ENCODE measurements at places on chromosomes 16 and 17.

GRCh38 chr17:15947976-15948752, 3.2 kb downstream of the ADORA2B start:
- DNase-seq = no peak

- no peak for DNase-seq
Measured at GRCh38 chr16:2675714-2676113, 6.6 kb upstream of the KCTD5 start.

GRCh38 chr17:51365090-51365489, 104.7 kb downstream of the UTP18 start:
- DNase-seq = no peak

DNA sequence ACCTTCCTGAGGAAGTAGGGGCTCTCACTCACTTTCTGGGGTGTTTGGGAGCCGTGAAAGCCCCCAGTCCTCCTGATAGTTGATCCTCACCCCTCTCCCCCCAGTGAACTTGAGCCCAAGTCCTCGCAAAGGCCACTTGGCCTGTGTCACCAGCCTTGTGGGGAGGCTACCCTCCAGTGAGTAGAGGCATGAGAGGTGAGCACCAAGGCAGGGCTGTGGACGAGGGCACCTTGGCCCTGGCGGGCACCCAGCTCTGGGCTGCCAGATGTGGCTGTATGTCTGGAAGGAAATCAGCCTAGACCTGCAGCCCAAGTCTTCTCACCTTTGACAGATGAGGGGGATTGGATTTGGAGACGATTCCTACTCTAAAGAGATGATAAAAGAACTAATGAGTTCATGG, 3.1 kb downstream of the TTYH2 start:
- no peak for DNase-seq

- DNase-seq = no peak
Measured at GRCh38 chr16:79677799-79678530, 77.4 kb upstream of the MAF start.

DNA sequence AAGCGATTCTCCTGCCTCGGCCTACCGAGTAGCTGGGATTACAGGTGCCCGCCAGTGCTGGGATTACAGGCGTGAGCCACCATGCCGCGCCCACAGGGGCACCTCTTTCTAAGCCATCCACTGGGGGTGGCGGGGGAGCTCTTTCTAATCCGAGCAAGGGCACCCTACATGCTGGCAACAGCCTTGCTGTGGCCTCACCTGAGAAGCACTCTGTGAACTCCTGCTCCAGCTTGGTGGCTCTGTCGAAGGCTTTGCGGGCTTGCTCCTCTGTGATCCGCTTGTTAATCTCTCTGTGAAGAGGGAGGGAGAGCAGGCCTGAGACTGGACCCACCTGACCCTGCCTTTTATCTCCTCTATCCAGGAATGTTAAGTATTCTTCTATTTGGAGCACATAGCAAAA, 11.9 kb upstream of the ASGR1 start:
- no peak for DNase-seq

- no peak for DNase-seq
Measured at GRCh38 chr17:32672711-32673110, 185.9 kb downstream of the CDK5R1 start.

- DNase-seq = no peak
Measured at GRCh38 chr17:69578385-69578936, 164.0 kb downstream of the MAP2K6 start.

DNA sequence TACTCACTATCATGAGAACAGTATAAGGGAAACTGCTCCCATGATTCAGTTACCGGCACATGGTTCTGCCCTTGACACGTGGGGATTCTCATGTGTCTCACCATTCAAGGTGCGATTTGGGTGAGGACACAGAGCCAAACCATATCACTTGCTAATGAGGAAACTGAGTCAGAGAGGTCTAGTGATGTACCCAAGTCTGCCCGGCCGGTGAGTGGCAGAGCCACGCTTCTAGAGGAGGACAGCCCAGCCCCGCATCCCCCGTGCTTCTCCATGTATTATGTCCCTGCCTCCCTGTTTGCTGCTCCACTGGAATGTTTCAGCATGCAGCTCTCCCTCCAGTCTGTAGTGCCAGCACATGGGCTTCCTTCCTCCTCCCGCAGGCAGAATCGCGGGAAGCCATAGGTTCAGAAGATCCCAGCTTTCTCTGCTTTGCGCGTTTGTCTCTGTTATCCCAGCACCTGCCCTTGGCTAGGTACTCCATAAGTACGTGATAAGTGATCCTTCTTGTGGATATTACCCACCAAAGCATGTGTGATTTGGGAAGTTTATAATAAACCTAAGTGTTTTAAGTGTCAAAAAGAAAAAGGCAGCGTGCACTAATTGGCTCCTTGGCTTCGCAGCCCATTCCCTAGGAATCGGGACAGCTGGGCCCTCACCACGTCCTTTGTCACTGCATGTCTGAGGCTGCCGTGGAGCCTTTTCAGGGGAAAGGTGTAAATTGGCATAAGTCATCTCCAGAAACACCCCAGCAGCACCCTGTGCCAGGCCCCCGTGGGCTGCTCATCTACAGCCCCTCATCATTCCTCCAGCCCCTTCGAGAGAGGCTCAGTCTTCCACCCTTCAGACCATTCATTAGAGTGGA, 103.8 kb downstream of the CLEC16A start:
- DNase-seq = no peak

DNA sequence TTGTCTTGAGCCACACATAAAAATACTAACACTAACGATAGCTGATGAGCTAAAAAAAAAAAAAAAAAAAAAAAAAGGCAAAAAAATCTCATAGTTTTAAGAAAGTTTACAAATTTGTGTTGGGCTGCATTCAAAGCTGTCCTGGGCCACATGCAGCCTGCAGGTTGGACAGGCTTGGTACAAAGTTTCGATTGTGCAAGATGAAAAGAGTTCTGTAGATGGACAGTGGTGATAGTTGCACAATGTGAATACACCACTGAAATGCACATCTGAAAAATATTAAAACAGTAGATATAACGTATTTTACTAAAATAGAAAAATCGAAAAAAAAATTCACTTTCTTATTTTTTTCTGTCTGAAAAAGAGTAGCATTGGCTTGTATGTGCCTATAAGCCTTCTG, 42.9 kb downstream of the AMFR start:
- DNase-seq = no peak

GRCh38 chr17:47686276-47686635, 7.7 kb upstream of the TBKBP1 start:
- DNase-seq = no peak

GRCh38 chr17:76262732-76263344, 2.3 kb upstream of the UBALD2 start:
- no peak for DNase-seq

DNA sequence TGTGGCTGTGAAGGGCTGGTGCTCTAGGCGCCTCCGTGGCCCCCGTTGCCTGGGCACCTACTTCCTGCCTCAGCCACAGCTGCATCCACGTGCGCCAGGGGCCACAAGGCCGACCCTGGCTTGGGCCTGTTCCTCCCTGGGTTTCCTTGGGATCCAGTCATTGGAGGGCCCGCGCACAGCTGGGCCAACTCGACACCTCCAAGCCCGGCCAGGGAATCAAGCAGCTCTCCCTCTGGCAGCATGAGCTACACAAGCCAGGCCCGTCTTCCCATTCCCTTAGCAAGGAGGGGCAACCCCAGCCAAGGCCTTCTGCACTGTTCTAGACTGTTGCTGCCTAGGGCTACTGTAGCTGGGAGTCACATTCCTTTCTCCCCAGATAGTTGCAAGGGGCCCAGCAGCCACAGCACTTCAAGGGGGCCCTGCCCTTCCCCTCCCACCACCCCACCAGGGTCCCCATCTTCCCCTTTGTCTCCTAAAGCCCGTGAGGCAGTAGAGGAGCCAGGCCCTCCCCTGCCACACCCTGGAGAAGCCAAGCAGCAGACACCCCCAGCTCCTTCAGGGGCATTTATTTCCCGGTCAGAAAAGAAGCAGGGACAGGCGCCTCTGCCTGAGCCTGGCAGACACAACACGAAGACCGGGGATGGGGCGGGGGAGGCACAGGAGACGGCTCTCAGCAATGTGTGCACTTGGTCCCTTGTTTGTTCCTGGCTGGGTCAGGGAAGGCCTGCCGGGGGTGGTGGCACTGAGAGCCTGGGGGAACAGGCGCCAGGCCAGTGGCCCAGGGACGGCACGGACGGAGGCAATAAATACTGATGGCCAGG, 3.8 kb downstream of the ARHGDIA start:
- DNase-seq = no peak

DNA sequence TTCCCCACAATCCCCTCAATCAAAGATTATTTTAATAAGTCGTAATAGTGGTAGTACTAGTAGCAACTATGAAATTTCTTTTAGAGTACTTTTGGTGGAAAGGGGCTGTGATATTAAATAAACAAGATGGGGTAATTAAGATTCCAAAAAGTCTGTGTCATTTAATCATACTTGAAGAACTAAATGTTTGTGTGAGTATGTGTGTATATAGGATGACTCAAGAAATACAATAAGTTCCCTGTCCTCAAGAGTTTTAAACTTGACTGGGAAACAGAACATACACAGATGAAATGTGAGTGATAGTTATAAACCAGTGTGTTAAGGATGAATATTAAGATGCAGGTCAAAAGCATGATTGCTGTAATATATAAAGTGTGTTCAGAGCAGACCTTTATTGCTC, 2.3 kb downstream of the ALDH3A2 start:
- no peak for DNase-seq

DNA sequence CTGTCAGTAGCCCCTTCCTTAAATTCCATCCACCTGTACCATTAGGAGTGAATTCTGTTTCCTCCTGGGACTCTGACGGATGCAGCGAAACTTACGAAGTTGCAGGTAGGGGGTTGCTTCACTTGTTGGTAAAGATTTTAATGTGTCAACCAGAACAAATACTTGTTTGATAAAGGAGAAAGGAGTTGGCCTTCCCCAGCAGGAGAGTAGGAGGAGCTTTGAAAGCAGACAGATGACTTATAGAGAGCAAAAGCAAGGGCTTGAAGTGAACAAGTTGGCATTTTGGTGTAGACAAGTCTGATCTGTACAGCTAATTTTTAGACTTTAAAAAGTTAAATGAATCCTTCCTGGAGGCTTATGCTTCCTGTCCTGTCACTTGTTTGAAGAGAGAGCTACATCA, 38.1 kb upstream of the PMFBP1 start:
- no peak for DNase-seq

DNA sequence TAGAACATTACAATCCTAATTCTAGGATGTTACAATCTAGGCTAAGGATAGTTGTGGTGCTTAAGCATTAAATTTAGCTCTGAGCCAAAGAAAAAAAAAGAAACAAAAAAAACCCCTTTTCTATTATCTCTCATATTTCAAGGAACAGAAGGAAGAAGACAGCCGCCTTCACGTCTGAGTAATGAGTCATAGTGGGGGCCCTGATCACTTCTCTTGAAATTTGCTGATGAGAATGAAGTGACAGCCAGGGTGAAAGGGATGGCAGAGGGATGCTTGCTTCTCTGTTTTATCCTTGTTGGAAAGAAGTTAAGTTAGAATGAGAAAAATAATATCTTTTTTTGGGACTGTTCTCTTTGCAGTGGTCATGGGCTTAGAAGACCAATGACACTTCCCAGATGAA, 82.6 kb upstream of the MPHOSPH6 start:
- peak; percentile 65 for DNase-seq

DNA sequence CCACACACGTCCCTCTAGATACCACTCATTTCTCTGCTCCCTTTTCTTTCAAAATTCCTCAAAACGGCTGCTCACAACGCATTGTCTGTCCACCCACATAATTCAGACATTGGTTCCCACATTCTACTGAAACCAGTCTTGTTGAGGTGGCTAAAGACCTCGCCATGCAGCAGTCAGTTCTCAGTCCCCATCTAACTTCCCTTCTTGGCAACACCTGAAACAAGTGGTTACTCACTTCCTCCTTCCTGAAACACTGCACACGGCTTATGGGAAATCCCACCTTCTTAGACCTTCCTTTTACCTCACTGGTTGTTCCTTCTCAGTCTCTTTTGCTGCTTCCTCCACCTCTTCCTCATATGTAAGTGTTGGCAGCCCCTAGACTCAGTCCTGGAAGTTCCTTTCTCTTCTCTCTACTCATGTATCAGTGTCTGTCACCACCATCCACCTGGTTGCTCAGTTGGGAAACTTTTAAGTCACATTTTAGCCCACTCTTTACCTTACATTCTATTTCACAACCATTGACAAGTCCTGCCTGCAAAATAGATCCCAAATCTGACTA, 277.1 kb downstream of the CEP112 start:
- DNase-seq = no peak

- DNase-seq = no peak
Measured at GRCh38 chr16:84498859-84499620, 5.4 kb downstream of the MEAK7 start.

DNA sequence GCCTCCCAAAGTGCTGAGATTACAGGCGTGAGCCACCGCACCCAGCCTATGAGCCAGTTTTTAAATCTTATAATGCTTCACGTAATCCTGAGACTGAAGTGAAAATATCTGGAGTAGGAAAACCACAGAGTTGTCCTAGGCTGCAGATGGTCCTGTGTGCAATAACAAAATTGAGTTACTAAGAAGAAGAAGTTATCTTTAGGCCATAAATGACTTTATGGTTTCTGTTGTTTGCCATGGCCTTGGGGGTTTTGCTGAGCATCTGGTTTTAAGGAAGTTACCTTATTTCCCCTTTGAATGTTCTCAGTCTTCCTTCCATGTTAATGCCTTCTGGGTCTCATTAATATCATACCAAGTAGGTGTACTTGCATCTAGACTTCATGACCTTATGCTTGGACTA, 16.5 kb downstream of the NMT1 start:
- DNase-seq = no peak

GRCh38 chr17:13989138-13989537, 80.2 kb upstream of the COX10 start:
- no peak for DNase-seq

GRCh38 chr16:47392081-47392480, 68.8 kb downstream of the ITFG1 start:
- no peak for DNase-seq

GRCh38 chr17:31433091-31433790, 41.8 kb downstream of the RAB11FIP4 start:
- no peak for DNase-seq

- DNase-seq = no peak
Measured at GRCh38 chr17:17175917-17176316, 30.2 kb downstream of the PLD6 start.

DNA sequence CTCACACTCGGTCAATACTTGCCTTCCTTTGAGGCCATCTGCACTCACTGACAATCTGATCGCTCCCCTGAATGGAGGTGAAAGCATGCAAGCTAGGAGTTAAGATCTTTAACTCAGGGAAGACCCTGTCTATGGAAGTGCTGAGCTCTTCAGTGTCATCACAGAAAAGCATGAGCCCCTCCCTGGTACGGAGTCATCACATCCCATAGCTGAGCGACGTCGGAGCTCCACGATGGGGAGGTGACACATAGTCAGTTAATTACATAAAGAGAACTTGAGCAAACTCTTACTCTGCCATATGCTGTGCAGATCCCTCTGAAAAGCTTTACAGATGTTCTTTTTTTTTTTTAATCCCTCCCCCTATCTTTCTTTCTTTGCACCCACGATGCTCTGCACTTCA, 463.2 kb downstream of the WWOX start:
- peak; percentile 34 for DNase-seq

Measured in head of caudate nucleus (tissue), 42 donors.